H1 (cell line): ENCODE measurements at places on chromosomes 3 and 15. TPM values are rescaled to one million over a fixed set of nuclear protein-coding genes. Genes with fewer than 3 reads are reported as not detected.
A peak's percentile ranks its signal among the peaks of the same experiment; 100 is the strongest.

GRCh38 chr15:60035344-60035743, 31.2 kb downstream of the FOXB1 start:
- DNase-seq, result no peak

DNA sequence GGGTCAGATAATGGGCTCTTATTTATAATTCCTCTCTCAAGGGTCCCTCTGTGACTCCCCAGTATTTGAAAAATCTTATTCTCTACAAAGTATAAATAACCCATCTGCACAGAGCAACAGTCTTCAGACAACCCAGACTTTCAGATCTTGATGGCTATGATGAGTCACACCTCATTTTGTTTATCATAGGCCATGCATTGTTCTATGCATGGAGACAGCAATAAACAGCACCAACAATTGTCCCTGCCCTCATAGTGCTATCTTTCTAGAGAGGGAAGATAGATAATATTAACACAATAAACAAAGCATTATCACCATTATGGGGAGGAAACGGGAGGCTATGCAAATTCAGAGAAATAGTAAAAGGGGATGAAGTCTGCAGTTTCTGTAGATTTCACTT, 13.4 kb downstream of the FHIT start:
- DNase-seq, result no peak

DNA sequence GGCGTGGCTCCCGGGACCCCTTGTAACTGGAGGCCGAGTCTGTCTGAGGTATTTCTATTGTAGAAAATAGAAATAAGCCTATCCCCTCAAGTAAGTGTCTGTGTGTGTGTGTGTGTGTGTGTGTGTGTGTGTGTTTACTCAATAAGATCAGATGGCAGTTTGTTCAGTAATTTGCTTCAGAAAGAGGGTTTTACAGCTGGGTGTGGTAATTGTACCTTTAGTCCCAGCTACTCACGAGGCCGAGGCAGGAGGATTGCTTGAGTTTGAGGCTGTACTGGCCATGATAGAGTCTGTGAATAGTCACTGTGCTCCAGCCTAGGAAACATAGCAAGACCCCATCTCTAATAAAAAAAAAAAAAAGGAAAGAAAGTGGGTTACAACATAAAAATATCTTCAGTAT, 8.7 kb downstream of the SPINT1 start:
- DNase-seq, result no peak

GRCh38 chr15:90058775-90059174, 43.5 kb downstream of the IDH2 start:
- DNase-seq, result no peak

DNA sequence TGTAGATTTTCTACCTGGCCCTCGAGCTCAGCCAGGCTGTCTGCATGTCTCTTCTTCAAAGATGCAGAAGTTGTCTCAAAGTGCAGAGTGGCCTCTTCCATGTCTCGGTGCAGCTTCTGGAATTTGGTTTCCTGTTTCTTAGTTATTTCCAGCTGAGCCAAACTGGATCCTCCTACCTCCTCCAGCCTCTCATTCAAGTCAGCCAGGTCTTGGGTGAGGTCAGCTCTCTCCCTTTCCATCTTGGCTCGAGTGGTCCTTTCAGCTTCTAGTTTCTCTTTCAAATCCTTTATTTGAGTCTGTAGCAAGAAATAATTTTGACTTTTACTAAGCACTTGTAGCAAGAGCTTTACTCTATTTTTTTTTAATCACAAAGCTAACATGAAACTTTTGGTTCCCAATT, 81.8 kb downstream of the MYH15 start:
- no peak for DNase-seq

GRCh38 chr3:149247929-149248691, 26.5 kb upstream of the CP start:
- DNase-seq, result no peak

GRCh38 chr15:45268135-45268534, 16.1 kb downstream of the SLC28A2 start:
- peak; percentile 50 for DNase-seq

- DNase-seq, result no peak
These were observed 305.6 kb downstream of the ZBTB20 start for GRCh38 chr3:114841515-114841914.

DNA sequence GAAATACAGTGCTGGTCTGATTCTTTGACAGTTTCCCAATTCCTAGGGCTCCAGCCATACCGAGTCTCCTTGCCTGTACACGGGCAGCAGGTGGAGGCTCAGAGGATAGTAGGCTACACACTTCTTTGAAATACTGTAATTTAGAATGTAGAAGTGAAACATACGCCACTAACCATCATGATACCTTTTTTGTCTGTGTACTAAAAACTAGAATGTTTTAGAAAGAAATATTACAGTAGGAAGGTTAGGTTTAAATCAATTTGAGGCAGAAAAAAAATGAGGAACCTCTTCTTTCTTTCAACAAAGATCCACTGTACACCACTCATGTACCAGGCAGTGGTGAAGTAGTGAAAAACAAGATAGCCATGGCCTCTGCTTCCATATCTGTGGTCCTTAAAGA, 354.7 kb downstream of the MCTP2 start:
- DNase-seq, result no peak

GRCh38 chr3:48696601-48697000, 10.9 kb upstream of the NCKIPSD start:
- DNase-seq, result no peak

DNA sequence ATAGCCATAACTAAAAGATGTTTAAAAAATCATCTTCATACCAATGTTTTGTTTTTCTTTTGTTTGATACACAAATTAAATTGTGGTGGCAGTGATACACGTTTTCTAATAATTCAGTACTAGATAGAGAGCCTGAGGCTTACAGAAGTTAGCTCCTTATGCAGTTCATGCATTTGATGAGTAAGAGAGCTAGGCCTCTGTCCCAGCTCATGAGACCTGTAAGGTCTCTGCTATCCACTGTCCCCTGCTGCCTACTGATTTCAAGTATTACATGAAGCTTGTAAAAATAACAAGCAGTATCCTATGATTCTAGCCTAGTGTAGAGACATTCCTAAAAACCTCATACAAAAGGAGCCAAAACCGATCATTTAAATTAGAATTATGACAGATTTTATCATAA, 144.5 kb downstream of the MBNL1 start:
- no peak for DNase-seq

- DNase-seq, result no peak
These were observed 340.8 kb upstream of the DPH6 start for GRCh38 chr15:35886765-35887164.

DNA sequence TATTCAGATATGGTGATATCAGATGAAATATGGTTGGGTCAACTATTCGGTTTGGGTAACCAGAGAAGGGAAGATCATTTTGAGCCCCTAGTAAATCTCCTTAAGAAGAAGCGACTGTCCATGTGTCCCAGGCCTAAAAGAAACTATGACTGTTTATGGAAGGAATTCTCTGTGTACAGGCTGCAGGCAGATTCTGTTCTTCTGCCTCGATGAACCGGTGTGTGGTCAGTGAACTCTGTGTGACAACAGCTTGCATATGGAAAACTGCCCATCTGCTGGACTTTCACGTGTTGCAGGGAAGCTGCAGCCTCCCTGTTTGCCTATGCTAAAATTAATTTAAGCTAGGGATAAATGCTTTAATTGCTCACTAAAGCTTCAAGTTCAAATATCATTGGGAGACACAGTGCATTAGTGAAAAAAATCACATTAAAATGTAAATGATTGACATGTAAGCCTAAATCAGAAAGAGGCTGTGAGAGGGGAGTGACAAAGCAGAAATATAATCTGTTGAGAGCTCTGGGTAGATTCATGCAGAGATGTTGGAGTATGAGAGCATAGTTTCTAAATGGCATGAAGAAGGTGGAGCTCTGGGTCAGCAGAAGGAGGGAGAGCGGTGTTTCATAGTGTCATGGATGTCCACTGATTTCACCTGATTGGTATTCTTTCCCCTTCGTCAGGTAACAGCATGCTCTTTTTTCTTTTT, 65.4 kb upstream of the PFN2 start:
- no peak for DNase-seq

GRCh38 chr3:64445944-64446300, 220.7 kb upstream of the PRICKLE2 start:
- no peak for DNase-seq

- no peak for DNase-seq
These were observed 319.2 kb upstream of the LRRFIP2 start for GRCh38 chr3:37493485-37494080.

DNA sequence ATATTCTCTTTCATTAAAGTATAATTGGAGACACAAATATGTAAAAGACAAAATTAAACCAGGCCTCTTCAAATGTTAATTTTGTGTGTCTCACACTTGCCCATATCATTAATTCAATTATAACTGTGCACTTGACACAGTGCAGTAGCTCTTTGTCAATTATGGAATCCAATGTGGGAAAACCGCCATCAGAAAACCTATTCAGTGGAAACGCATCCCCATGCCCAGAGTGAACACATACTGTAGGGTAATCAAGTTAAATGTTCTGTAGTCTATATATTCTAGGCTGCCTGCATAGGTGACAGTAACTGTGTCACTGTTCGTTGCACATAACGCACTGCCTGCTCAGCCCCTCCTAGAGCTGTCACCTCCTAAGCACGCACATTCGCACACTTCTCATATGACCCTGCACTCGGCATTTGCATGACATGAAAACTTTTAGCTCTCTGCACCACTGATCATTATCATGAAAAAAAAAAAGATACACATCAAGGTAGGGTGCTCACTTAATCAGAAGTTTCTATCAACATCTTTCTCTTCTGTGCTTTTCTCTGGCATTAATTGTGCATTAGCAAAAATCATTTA, 63.2 kb downstream of the MEIS2 start:
- DNase-seq, result no peak

GRCh38 chr3:30112902-30113484, 493.4 kb upstream of the TGFBR2 start:
- no peak for DNase-seq

DNA sequence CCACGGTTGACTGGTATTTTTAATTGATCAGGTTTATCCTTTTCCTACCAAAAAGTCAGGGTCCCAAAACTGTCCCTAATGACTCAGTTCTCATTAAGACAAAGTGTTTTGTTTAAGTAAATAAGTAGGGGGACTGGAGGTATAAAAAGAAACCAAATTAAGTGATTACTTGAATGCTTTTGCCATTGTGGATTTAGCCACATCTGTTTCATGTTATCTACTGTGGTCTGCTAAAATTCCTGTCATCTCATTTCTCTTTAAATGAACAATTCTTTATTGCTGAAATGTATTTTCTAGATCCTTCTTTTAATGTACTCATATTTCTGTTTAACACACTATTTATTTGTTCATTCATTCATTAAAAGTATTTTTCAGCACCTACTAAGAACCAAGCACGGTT, 625.9 kb upstream of the ADAMTS9 start:
- DNase-seq, result no peak

DNA sequence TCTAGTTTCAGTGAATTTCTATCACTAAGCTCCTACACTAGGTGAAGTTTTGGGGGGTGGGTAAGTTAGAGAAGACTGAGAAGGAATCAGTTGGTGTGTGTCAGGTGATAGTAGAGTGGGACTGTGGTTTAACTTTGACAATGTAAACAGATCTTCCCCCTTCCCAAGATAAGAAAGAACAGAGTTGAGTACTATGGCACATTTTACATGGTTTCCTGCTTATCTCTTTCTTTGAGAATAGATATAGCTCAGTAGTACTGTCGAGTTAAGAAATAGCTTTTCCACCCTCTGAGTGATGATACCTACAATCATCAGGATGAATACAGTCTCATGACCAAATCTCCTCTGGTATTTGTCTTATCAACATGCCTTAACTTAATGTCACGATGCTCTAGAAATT, 42.8 kb downstream of the GAP43 start:
- DNase-seq, result no peak

DNA sequence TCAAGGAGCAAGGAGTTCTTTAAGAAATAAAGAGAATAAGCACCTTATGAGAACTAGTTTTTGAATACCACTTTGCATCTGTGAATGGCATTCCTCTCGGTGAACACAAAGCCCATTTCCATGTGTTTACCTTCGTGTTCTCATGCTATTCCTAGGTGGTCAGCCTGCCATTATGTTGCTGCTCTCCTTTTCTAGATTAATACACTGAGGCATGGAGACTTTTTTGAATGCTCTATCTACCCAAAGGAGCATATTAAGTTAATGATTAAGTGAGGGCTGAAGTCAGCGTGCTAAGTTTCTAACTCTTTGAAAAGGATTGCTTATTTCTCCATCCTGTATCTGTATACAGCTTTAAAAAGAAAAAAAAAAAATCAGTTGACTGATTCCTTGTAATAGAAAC, 394.5 kb downstream of the MECOM start:
- DNase-seq, result no peak

GRCh38 chr15:92415639-92416297, 22.1 kb downstream of the ST8SIA2 start:
- DNase-seq, result no peak

DNA sequence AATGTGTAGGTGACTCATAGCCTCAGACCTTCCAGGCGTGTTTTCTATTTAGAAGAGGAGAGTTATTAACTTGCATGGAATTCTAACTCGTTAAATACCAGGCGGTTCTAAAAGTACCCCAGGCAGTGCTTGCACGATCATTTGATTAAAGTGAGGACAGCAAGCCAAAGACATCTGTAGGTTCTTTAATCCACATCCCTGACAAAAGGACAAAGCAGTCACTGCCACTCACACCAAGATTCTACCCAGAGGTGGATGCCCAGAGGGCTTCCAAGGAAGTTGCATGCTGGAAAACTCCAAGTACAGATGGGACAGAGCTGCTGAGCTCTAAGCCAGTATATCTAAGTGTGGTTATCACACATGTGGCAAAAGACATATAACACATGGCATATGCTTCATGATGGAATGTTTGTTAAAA, 372.1 kb downstream of the ROBO2 start:
- DNase-seq, result no peak

DNA sequence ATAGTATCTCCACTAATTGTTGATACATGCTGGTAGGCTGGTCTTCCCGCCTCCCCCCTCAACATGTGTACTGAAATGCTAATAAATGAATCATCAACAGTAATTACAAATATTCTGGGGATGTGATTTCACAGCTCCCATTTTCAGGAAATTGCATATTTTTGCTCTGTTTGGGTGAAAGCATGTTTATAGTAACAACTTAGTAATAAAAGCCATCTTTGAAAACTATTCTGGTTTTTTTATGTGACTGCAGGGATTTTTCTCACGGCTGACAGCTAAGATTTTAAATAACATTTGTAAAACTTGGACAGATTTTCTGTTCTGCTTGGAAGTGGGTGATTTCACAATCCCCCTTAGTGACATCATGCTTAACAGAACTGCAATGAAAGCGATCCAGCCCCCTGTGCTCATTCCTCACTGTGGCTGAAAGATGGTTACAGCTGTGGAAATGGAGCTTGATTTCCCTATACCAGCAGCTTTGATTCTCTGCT, 25.6 kb upstream of the FAM174B start:
- no peak for DNase-seq

Gene DLEC1
- total RNA-seq, result 0.75 and 0.76 TPM in 2 replicates

Gene ADAMTS9
- total RNA-seq, result 0.36 and 0.41 TPM in 2 replicates

Gene CFAP91
- 3.8 and 5.4 TPM in 2 replicates for total RNA-seq

Gene FGF7
- not detected in 2 replicates for total RNA-seq

Gene ACOX2
- total RNA-seq, result 3.1 and 3.2 TPM in 2 replicates

Gene PLA1A
- not detected in 2 replicates for total RNA-seq

Gene PARP6
- 33.0 and 39.8 TPM in 2 replicates for total RNA-seq

Gene RBP2
- not detected in 2 replicates for total RNA-seq

Gene DISP2
- total RNA-seq, result 1.2 and 3.4 TPM in 2 replicates

Gene MUSTN1
- 0.84 and 2.4 TPM in 2 replicates for total RNA-seq

Gene GRIP2
- 6.4 and 6.9 TPM in 2 replicates for total RNA-seq

Gene AADAC
- total RNA-seq, result not detected in 2 replicates

Gene CELSR3
- total RNA-seq, result 26.7 and 29.5 TPM in 2 replicates
